Spinal cord (tissue), 10 donors: ENCODE measurements at places on chromosomes 6 and 20.

GRCh38 chr20:11453430-11453829 lies 464.3 kb upstream of the BTBD3 start:
- no peak for DNase-seq

GRCh38 chr6:92945799-92946198 lies 473.6 kb downstream of the EPHA7 start:
- DNase-seq: no peak

DNA sequence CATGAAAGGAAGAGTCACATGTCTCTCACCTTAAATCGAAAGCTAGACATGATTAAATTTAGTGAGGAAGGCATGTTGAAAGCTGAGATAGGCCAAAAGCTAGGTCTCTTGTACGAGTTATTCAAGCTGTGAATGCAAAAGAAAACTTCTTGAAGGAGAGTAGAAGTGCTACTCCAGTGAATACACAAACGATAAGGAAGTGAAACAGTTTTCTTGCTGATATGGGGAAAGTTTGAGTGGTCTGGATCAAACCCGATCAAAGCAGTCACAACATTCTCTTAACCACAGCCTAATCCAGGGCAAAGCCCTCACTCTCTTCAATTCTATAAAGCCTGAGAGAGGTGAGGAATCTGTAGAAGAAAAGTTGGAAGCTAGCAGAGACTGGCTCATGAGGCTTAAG lies 1.9 kb upstream of the TPD52L1 start:
- DNase-seq: no peak

DNA sequence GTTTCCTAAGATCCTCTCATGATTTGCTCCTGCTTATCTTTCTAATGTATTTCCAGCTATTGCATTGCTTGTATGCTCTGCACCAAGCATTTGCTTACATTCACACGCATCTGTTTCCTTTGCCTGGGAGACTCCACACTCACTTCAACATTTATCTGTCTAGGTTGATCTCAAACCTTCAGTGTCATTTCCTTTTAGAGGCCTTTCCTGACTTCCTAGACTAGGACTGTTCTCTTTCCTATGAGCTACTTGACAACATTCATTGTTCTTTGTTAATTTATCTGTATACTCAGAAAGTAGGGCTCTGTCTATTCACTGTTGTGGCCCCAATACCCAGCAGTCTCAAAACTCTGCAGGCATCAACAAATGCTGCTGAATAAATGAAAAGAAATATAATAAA lies 84.4 kb downstream of the WASF1 start:
- DNase-seq: no peak

DNA sequence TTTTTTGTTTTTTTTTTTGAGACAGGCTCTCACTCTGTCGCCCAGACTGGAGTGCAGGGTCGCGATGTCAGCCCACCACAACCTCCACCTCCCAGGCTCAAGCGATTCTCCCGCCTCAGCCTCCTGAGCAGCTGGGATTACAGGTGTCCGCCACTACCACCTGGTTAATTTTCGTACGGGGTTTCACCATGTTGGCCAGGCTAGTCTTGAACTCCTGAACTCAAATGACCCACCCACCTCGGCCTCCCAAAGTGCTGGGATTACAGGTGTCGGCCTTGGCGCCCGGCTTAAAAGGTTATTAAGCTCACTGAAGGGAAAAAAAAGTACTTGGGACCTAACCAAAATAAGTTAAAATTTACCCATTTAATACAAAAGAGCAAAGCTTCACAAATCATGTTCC lies 1.9 kb downstream of the TCFL5 start:
- DNase-seq: no peak

DNA sequence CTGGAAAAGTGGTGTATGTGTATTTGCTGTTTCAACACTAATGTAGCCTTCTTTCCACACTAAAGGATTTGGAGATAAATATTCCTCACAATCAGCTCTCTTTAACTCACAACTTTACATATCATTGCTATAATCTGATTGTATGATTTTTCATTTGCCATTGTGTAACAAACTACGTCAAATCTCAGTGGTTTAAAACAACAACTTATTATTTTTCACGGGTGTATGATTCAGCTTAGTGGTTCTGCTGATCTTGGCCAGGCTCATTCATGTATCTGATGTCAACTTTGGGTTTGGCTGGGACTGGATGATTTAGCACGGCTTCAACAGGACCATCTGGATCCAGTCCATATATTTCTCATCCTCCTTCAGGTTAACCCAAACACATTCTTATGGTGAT lies 55.4 kb upstream of the TMX4 start:
- no peak for DNase-seq

GRCh38 chr6:137928286-137928685 lies 61.2 kb downstream of the TNFAIP3 start:
- DNase-seq: no peak

DNA sequence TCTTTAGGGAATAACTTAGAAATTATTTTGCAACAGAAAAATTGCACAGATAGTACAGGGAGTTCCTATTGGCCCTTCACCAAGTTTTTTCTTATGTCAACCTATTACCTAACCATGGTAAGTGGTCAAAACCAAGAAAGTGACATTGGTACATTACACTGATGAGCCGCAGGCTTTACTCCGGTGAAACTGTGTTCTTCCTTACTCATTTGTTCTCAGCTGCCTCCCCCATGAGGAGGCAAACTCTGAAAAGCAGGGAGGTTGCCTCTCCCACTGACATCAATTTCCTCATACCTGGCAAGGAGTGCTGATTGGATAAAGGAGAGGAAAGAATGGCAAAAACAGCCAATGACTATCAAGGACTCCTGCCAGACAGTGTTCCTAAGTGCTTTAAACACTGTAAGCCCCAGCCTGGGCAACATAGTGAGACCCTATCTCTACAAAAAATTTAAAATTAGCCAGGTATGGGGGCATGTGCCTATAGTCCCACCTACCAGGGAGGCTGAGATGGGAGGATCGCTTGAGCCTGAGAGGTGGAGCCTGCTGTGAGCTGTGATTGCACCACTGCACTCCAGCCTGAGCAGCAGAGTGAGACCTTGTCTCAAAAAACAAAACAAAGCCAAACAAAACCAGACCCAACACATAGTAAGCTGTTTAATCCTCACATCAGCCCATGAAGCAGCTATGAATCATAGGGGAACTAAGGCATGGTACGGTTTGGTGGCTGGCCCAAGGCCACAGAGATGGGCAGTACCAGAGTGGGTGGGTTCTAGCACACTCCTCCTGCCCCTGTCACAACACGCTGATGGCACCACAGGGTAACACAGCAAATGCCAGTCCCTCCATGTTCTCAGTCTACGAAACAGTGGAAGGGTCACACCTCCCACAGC lies 24.7 kb downstream of the C20orf203 start:
- no peak for DNase-seq

GRCh38 chr6:126548300-126548699 lies 208.4 kb downstream of the CENPW start:
- DNase-seq: no peak

GRCh38 chr6:85680388-85680787 lies 37.7 kb upstream of the SYNCRIP start:
- no peak for DNase-seq

DNA sequence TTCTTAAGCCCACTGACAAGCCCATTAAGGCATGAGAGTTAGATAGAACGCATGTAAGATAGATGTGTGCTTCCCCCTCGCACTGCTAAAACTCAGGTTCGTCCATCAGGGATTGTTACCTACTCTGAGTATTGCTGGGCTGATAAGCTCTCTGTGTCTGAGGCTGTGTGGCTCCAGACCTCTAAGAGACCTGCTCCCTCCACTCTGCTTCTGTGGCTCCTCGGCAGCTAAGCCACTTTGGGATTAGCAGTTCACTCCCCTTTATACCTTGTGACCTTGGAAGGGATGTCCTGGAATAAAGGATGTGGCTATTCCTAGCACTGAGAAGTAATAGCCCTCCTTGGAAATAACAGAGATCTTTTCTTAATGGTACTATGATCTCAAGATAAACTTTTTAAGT lies 164.9 kb downstream of the TMEM242 start:
- no peak for DNase-seq

DNA sequence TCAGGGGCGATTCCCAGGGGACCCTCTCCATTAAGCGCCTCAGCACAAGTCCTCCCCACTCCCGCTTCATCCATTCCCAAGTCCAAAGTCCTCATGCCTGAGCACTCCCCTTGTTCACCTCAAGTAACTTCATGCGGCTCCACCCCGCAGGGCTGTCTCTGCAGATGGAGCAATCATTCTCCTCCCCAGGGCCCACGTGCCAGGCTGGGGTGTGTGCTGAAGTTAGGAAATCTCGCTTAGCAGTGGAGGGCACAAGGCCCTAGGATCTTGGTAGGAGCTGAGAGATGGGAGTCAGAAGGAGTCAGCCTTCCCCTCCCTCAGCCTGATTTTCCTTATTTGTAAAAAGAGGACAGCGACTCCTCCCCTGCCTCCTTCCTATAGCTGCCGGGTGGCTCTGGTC lies 3.5 kb downstream of the TGM3 start:
- no peak for DNase-seq

DNA sequence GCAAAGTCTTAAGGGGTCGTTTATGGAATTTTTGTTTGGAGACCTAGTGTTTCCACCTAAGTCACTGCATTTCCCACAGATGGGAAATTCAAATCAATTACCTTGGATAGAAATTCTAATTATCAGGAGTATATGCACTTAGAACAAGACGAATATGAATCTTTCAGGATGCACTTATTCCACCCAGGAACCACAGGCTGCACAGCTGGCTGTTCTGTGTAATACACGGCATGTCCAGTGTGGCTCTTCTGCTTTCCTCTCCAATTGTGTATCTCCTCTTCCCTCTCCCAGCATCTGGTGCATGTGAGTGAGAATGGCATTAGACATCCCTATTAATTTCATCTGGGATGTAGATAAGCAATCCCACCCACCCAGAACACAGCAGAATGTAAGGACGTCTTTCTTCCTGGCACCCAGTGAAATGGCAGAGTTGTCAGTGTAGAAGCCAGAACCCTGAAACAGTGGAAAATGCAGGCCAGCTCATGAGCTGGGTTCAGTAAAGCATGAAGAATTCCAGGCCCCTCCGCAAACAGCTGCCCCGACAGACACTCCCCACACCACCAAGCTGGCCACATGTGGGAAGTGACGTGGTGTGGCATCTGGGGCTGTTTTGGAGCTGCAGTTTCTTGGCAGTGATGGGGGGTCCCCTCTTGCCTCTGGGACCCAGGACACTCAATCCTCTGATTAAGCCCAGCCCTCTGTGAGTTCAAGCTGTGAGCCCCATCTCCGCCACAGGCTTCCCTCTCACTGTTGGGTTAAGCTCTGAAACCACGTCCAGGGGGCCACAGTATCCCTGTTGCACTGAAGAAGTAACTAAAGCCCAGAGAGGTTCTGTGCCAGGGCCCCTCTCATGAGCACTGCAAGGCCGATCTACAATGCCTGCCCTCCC lies 180.1 kb upstream of the CST7 start:
- peak; percentile 37 for DNase-seq

GRCh38 chr20:50366270-50367103 lies 143.7 kb upstream of the PTPN1 start:
- no peak for DNase-seq

DNA sequence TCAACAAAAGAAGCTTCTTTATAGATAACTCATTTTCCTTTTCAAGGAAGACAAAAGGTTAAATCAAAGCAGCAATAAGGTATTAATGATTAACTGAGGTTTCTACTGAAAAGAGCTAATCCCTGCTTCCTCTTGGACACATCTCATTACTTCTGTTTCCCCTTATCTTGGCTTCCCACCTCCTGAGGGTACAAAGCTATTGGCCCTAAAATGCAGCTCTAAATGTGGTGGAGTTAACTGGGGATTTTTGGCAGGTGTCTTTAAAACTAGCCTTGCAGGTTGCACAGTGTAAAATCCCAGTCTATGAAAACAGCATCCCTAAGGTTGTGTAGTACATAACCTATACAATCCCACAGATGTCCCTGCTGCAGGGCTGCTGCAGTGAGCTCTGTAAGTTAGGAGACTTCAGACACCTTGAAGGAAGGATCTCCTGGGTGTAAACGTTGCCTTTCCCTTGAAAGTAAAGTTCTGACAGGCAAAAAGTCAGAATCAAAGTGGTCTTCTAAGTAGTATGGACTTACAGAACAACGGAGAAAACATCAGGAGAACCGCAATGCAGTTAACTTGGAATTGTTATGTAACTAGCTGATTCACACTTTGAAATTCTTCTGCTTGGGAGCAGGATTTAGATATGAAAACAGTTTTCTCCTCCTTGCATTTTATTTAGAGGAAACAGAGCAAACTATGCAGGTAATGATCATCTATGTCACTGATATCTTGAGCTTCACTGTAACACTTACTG lies 71.7 kb upstream of the TRAF3IP2 start:
- no peak for DNase-seq

- DNase-seq: no peak
These were observed 663 bp downstream of the FYN start for GRCh38 chr6:111872401-111873177.

DNA sequence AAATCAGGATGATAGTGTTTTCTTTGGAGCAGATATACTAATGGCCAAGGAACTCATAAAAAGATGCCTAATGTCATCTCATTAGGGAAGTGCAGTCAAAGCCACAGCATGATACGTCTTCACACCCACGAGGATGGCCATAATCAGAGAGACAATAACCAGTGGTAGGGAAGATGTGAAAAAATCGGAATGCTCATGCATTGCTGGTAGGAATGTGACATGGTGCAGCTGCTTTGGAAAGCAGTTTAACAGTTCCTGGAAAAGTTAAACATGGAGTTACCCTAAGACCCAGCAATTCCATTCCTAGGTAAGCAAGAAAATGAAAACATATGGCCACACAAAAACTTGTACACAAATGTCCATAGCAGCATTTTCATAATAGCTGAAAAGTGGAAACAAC lies 29.9 kb downstream of the BCAS1 start:
- DNase-seq: no peak

- DNase-seq: no peak
These were observed 559.8 kb downstream of the CDH26 start for GRCh38 chr20:60518022-60518421.

DNA sequence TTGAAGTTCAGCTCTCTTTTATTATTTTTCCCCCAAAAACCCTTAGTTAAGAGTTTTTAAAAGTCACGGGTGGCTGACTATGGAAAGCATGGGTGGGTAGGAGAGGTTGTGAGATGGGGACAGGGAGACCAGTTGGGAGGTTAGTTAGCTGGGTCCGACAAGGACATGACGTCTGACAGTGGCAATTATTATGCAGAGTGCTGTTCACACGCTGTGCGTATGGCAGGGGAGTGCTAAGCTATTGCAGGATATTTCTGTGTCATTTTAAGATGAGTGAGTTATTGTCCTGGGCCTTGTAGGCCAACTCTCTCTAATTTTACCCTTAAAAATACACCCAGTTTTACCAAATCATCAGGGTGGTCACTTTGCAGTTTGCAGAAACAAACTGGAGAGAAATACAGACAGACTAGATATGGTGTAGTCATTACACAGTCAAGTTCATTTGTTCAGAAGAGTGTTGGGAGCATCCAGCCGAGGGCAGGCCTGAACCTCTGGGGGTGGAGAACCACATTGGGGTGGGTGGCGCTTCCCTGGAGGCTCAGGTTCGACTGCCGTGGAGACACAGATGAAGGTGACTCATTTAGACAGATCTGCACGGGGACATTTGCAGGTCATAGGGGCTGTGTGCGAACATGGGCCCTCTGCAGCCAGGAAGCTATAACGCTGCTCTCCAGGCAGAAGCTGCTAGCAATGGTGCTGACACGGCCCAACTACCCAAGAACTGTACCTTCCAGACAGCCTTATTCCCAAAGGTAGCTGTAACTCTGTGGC lies 307.6 kb downstream of the QKI start:
- DNase-seq: no peak
